Fibroblast of skin of scalp (primary cell): ENCODE measurements at places on chromosomes 3 and 15.
A peak's percentile ranks its signal among the peaks of the same experiment; 100 is the strongest.

- DNase-seq, result no peak
These were observed 5.0 kb downstream of the MASP1 start for GRCh38 chr3:187286467-187287059.

- DNase-seq, result no peak
These were observed 137.7 kb downstream of the NUP210 start for GRCh38 chr3:13282358-13282985.

DNA sequence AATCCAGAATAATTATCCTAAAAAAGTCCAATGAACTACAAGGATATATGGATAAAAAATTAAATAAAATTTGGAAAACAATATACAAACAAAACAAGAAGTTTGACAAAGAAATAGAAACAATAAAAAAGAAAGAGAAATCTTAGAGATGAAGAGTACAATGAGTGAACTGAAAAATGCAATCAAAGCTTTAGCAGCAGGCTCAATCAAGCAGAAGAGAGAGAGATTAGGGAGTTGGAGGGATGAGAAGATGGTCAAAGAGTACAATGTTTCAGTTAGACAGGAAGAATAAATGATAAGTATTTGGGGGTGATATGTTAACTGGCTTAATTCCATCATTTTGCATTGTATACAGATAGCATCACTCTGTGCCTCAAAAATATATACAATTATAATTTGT, 29.9 kb downstream of the POLQ start:
- DNase-seq, result no peak

- no peak for DNase-seq
These were observed 1.0 kb downstream of the MYLK start for GRCh38 chr3:123883111-123883510.

DNA sequence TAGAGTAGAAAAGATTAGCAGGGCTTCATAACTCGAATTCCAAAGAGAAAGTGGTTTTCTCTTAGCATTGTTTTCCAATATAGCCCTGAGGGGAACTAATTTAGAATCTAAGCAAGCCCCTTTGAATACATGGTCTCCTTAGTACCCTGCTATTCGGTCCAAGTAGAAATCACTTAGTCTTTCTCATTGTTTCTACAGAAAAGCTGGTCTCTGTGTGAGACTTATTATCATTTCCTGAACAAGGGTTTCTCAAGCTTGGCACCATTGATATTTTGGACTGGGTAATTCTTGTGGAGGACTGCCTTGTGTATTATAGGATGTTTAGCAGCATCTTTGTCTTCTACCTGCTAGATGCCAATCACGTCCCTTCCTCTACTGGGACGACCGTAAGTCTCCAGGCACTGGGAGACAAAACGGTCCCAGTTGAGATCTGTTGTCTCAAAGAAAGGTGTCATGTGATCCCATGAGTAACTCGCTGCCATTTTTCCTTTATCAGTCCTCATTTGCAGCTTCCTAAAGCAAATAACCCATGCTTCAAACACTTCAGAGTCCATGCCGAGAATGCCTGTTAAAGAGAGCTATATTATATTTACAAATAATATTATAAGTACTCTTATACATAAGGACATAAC, 230.7 kb upstream of the SLCO3A1 start:
- no peak for DNase-seq

- DNase-seq, result peak; percentile 81
These were observed 10.1 kb downstream of the ITGA11 start for GRCh38 chr15:68421798-68422402.

- no peak for DNase-seq
These were observed 134.4 kb downstream of the PDE8A start for GRCh38 chr15:85116066-85116465.

DNA sequence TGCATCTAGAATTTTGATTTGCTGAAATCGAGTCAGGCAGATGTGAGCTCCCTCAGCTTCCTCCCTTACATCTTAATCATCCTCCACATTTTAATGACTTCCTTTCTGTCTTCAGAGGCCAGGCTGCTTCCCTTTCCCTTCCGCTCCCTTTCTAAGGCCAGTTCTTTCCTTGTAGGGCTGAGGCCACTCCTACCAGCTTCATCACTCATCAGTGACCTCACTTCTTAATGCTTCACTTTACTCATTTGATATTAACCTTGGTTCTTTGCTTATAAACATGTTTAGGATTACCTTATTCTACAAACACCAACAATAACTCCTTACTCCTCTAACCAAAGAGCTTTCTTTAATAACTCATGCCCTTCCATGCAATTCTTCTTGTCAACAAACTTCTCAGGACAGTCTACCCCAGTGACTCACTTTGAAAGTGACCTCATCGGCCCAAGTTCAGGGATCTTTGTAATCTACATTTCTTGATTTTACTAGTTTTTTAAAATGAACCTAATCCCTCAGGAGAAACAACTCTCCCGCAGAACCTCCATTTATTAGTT, 23.9 kb downstream of the ILDR1 start:
- peak; percentile 13 for DNase-seq

DNA sequence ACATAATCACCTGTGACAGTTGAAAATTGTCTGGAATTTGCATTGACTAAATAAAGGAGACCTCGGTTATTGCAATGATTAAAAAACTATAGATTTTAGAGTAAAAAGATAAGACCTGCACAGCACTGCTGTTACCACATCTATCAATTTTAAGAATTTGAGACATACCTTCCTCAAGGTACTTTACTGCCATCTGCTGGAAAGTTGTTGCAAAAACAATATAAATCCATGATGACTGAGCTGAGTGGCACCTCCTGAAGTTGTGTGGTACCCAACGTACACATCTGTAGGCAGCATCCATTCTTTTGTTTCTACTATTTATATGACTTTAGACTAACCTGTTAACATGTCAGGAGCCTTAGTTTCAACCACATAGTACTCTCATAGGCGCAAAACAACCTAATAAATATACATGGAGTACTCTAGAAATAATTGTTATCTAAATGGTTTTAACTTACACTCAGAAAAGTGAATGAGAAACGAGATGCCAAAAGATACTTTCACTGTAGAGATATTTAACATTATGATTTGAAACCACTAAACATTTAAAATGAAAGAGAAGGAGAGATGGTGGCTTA, 106.7 kb downstream of the GHSR start:
- DNase-seq, result peak; percentile 67
